ENCODE measurements at places on chromosomes 1 and 21.

GRCh38 chr1:219523411-219523810 is 89.5 kb downstream of the ZC3H11B start:
- no peak for DNase-seq

- DNase-seq: no peak
These were observed 364.9 kb downstream of the PRDM2 start for GRCh38 chr1:14064649-14065442.

- DNase-seq: no peak
These were observed 22.5 kb downstream of the IQGAP3 start for GRCh38 chr1:156549831-156550230.

GRCh38 chr1:200550367-200550766 is 70.2 kb downstream of the KIF14 start:
- no peak for DNase-seq

- no peak for DNase-seq
These were observed 2.9 kb downstream of the ARF1 start for GRCh38 chr1:228085287-228085951.

- no peak for DNase-seq
These were observed 70.4 kb downstream of the SPSB1 start for GRCh38 chr1:9363061-9363471.

GRCh38 chr1:44000122-44000665 is 8.8 kb downstream of the CCDC24 start:
- DNase-seq: no peak

GRCh38 chr1:16621300-16621658 is 7.9 kb upstream of the NBPF1 start:
- DNase-seq: no peak

- DNase-seq: no peak
These were observed 222.8 kb downstream of the PTPRC start for GRCh38 chr1:198861636-198862035.

- DNase-seq: no peak
These were observed 528.7 kb upstream of the PLXNA2 start for GRCh38 chr1:208772891-208773290.

DNA sequence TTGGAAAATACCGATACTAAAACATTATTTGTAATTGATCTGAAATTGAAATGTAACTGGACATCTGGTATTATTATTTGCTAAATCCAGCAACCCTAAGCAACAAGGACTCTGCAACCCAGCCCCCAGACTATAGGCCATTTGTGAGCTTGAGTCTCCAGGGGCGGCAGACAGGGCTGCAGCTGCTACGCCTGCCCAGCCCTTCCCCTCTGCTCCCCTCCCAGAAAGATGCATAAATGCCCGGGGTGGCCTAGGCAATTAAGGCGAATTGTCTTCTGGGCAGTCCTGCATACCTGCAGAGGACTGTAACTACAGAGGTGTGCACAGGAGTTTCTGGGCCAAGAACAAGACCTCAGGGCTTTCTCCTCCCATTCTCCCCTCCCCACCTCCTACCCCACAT is 41.2 kb upstream of the LBR start:
- no peak for DNase-seq

- no peak for DNase-seq
These were observed 49.0 kb upstream of the DISP3 start for GRCh38 chr1:11429935-11430334.

- DNase-seq: no peak
These were observed 1061.4 kb downstream of the MRPL39 start for GRCh38 chr21:24545807-24546361.

DNA sequence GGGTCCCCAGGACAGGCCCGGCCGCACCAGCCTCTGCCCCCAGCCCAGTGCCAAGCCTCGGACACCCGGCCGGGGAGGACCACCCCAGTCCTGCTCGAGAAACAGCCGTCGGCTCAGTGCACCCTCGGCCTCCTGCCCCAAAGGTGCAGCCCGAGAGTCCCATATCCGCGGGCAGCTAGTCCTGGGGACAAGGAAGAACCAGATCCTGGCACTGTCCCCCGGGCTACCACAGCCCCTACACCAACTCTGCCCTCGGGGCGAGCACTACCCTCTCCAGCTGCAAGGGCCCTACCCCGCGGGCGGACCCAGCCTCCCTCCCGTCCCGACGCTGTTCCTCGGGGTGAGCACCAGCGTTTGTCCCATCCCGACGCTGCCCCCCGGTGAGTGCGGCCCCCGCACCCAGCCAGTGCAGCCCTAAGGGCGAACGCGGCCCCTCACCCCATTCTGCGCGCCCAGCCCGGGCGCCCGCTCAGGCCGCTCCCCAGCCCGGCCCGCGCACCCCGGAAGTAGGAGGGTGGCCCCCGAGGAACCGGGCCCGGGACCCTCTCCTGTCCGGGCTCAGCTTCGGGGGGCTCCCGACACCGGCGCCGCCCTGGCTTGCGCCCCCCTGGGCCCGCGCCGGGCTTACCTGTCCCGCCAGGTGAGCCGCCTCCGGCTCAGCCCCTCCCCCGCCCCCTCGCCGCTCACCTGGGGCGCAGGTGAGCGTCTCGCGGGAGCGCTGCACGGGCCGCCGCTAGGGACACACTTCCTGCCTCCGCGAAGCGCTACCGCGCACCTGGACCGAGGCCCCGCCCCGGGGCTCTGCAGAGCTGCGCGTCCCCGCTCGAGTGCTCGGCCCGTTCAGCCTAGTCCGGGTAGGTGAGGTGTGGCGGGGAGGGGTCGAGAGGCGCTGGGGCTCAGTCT is at the start of gene KDF1:
Gene KDF1 (minus strand): TSS at position 747 of the 903 bp plus-strand sequence. CDS start 8,088 bp downstream, outside the sequence.
- peak; percentile 53 for DNase-seq

DNA sequence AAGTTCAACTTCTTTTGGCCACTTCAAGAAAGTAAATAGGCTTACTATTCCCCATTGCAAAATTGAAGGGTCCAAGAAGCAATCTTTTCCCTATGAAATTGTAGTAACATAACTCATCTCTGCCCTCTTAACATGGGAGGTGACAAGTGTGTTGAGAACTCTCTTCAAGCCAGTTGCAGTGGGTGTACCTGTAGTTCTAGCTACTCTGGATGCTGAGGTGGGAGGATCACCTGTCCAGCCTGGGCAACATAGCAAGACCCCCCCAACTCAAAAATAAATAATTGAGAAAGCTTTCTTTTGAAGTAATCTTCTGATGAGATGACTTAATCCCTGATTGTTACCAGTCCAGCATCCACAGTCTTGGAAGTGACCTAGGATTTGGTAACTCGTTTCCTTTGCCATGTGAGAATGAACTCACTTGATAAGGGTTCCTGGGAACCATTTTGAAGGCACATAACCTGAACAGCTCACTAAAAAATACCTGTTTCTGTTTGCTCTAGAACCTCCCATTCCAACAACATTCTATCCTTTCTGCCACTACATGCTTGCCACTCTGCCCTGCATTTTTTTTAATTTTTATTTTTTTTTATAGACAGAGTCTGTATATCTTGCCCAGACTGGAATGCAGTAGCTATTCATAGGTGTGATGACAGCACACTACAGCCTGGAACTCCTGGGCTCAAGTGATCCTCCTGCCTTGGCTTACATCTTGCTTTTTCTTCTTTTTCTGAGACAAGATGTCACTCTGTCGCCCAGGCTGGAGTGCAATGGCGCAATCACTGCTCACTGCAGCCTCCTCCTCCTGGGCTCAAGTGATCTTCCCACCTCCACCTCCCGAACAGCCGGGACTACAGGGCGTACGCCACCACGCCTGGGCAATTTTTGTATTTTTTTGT is 1.4 kb upstream of the IPO9 start:
- no peak for DNase-seq

GRCh38 chr1:97212671-97213070 is 491.1 kb downstream of the PTBP2 start:
- no peak for DNase-seq

DNA sequence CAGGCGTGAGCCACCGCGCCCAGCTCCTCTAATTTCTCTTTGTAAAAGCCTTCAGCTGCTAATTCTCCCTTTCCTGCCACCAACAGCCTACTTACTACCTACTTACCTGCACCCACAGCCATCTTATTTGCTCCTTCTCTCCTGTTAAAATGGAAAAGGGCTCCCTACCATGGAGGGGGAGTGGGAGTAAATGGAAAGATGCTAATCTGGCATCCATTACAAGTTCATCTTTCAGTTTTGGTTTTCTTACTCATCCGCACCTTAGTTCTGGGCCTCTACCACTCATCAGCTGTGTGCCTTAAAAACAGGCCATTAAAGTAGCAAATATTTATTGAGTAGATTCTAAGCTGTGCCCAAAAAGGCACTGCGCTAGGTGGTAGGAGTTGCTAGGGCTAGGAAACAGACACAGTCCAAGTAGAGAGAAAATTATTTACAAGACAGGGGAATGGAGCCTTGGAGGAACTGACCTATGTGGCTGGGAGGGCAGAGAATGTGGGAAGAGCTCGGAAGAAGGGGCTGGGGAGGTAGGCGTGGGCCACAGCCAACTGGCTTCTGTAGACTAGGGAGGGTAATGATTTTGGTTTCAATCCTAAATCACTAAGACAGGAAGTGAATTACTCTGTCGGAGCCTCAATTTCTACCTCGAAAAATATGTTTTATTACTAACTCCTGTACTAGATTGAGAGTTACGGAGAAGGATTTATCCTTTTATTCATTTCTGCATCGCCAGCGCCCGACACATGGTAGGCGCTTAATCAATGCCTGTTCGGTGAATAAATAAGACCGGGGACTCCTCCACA is 685 bp upstream of the DDI2 start:
- no peak for DNase-seq

DNA sequence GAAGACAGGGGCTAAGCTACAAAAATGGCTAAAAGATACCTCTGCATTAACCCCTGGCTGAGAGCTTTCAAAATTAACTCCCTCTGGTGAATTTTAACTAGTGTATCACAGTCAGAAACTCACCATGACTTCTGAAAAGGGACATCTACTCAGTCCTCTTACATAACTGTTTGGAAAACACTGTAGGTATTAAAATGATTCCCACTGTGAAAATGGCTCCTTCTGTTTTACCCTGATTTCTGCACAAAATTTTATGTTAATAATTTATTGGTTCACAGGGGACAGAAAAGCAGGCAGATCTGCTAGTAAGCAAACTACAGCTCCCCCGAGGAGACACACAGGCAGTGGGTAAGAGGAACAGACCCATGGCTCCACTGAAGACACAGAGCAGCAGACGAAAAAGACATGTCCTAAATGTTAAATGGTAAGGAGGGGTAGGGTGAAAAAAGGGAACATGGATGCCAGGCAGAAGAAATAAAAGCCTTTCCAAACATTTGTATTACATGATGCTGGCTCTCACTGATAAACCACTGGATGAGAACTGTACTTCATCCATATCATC is 111.7 kb downstream of the SLC45A1 start:
- no peak for DNase-seq
